H1 (cell line): ENCODE measurements at places on chromosomes 7 and 10. TPM values are rescaled to one million over a fixed set of nuclear protein-coding genes. Genes with fewer than 3 reads are reported as not detected.

ANKRD30A gene
- not detected in 2 replicates for total RNA-seq

IFIT1 gene
- total RNA-seq: 1.5 and 1.8 TPM in 2 replicates

- peak; percentile 55 for DNase-seq
- peak overlapping the region; percentile 84 for H3K4me3 ChIP-seq
- H3K27me3 ChIP-seq: no peaks in the 10 kb centered on the region
- H3K27ac ChIP-seq: no peak overlapping the region; the same call in 1 of the 2 replicates
These were observed 2.1 kb upstream of the KAT6B start for GRCh38 chr10:74824184-74824899.

GRCh38 chr10:23613900-23614299 lies 175.0 kb downstream of the OTUD1 start:
- H3K27ac ChIP-seq: no peak overlapping the region
- H3K4me3 ChIP-seq: no peak overlapping the region
- H3K4me1 ChIP-seq: no peaks in the 10 kb centered on the region
- DNase-seq: no peak
- H3K27me3 ChIP-seq: no peaks in the 10 kb centered on the region
- no peaks in the 10 kb centered on the region for H3K36me3 ChIP-seq

WNT16 gene
- total RNA-seq: 0.52 and 0.61 TPM in 2 replicates

- no peak overlapping the region for H3K4me3 ChIP-seq
- DNase-seq: no peak
- no peaks in the 10 kb centered on the region for H3K27me3 ChIP-seq
- H3K36me3 ChIP-seq: no peaks in the 10 kb centered on the region
- no peaks in the 10 kb centered on the region; the same call in 1 of the 2 replicates for H3K4me1 ChIP-seq
- no peak overlapping the region for H3K27ac ChIP-seq
These were observed 203.7 kb downstream of the AGMO start for GRCh38 chr7:15358112-15358511.

LIPM gene
- total RNA-seq: not detected in 2 replicates

AUTS2 gene
- 95.3 and 101 TPM in 2 replicates for total RNA-seq

GRCh38 chr7:38855867-38856266 lies 53.1 kb downstream of the VPS41 start:
- no peaks in the 10 kb centered on the region for H3K27me3 ChIP-seq
- no peak overlapping the region for H3K4me3 ChIP-seq
- no peaks in the 10 kb centered on the region for H3K36me3 ChIP-seq
- no peak overlapping the region for H3K27ac ChIP-seq
- DNase-seq: no peak

GRM3 gene
- total RNA-seq: 3.4 and 4.2 TPM in 2 replicates

- no peak for DNase-seq
- no peaks in the 10 kb centered on the region for H3K36me3 ChIP-seq
- no peak overlapping the region for H3K4me3 ChIP-seq
- no peak overlapping the region for H3K27ac ChIP-seq
- H3K4me1 ChIP-seq: peaks cover 10% of the 10 kb centered on the region
- H3K27me3 ChIP-seq: peaks cover 12% of the 10 kb centered on the region
These were observed 1.7 kb downstream of the TNS3 start for GRCh38 chr7:47580175-47580706.

FGFBP3 gene
- total RNA-seq: 115 and 120 TPM in 2 replicates

DNA sequence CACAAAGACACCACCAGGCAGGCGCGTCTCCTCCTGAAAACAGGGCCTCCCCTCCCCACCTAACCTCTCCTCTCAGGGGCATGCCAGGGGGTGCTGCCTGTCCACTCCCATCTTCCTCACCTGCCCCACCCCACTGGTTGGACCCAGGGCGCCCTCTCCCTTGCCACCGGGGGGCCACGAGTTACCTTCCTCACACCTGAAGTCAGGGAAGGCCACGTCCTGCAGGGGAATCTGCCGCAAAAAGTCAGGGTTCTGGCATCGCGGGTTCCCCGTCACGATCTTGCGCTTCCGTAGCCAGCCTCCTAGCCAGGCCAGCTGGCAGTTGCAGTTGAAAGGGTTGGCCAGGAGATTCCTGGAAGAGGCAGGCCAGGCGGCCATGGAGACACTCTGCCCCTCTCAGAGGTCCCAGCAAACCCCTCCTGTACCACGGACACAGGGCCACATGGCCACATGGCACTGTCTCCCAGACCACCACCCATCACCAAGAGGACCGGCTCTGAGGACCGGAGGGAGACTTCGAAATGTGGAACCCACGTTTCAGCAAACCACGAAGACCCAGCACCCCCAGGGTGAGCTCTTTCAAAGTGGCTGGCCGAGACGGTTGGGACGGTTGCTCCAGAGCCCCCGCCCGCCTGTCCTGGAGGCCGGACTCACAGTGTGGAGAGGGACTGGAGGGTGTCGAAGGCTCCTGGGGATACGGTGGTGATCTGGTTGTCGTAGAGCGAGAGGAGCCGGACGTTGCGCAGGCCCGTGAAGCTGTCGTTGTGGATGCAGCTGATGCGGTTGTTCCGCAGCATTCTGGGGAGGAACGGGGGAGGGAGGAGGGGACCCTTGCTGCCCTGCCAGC lies 142.8 kb downstream of the SLIT1 start:
- H3K4me1 ChIP-seq: no peaks in the 10 kb centered on the region; the same call in 1 of the 2 replicates
- H3K36me3 ChIP-seq: no peaks in the 10 kb centered on the region
- no peaks in the 10 kb centered on the region for H3K27me3 ChIP-seq

DNA sequence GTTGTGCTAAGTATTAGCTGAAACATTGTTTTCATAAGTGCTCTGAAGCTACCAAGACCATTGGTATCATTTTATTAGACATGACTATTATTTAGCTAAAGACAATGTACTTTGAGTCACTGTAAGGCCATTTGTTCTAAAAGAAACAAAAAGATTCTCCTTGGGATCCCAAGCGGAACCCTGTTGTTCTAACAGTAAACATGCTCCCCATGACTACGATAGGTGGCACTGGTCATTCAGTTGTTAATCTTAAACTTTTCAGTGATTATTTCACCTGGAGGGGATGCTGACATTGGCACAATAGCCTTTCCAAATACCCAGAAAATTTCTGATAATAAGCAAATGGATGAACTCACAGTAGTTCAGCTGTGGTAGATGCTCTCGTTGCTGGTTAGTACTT lies 715.0 kb downstream of the AUTS2 start:
- no peaks in the 10 kb centered on the region for H3K36me3 ChIP-seq
- no peak for DNase-seq
- H3K4me3 ChIP-seq: no peak overlapping the region
- no peaks in the 10 kb centered on the region for H3K27me3 ChIP-seq

DNA sequence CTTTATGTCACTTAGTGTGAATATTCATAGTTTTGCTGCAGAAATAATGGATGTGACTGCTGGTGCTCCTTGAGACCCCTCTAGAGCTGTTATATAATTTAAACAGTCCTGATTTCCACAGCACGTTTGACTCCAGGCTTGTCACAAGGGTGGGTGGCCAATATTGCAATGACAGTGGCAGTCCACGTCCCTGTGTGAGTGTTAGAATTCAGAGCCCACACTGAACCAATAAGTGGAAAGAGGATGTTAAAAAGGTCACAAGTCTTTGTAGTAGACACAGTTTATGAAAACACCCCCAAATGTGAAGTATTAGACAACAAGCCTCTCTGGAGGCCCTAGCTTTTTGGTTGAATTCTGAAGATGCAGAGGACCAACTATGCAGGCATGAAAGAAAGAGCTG lies 2.0 kb downstream of the PPP1R17 start:
- no peaks in the 10 kb centered on the region for H3K27me3 ChIP-seq
- H3K27ac ChIP-seq: no peak overlapping the region
- H3K36me3 ChIP-seq: no peaks in the 10 kb centered on the region
- H3K4me1 ChIP-seq: peaks cover 15% of the 10 kb centered on the region; the same call in 1 of the 2 replicates
- DNase-seq: no peak

HKDC1 gene
- total RNA-seq: 0.11 and 0.78 TPM in 2 replicates
